ENCODE measurements at places on chromosomes 3 and 15. TPM values are rescaled to one million over a fixed set of nuclear protein-coding genes. Genes with fewer than 3 reads are reported as not detected.

DNA sequence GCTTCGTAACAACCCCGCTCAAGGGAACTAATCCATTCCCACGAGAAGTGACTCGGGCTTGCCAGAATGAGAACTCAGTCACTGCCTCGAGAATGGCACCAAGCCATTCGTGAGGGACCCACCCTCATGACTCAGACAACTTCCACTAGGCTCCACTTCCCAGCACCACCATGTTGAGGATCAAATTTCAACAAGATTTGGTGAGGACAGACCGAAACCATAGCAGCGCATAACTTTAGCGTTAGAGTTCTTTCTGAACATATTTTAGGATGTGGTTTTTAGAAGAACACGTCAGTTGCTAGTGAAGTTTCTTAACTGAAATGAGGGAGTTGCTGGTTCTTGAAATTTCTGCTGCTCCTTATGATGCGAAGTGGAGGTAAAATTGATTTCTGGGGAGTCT lies 13.5 kb downstream of the PTPRG start:
- DNase-seq, result no peak

DNA sequence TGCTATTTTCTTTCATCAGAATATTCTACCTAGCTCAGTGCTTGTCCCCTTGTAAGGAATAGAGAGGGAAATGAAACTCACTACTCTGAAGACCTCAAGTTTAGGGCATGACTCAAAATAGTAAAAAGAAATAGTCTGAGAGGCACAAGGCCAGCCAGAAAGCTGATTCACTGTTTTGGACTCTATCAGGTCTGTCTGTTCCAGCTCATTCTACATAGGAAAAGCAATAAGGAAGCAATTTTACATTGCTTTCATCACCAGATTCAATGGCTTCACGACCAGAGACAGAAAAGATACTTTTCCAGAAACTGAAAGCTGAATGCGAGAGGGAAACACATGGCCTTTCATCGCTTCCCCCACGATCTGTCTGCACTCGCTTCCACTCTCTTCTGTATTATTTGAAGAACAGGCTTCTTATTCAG lies 276.0 kb downstream of the GBE1 start:
- no peak for DNase-seq

- DNase-seq, result no peak
These were observed 48.6 kb upstream of the FLNB start for GRCh38 chr3:57959423-57960173.

GRCh38 chr3:141575879-141576743 lies 89.3 kb downstream of the RASA2 start:
- DNase-seq, result no peak

- no peak for DNase-seq
These were observed 415.8 kb upstream of the GOLIM4 start for GRCh38 chr3:168511428-168512014.

DNA sequence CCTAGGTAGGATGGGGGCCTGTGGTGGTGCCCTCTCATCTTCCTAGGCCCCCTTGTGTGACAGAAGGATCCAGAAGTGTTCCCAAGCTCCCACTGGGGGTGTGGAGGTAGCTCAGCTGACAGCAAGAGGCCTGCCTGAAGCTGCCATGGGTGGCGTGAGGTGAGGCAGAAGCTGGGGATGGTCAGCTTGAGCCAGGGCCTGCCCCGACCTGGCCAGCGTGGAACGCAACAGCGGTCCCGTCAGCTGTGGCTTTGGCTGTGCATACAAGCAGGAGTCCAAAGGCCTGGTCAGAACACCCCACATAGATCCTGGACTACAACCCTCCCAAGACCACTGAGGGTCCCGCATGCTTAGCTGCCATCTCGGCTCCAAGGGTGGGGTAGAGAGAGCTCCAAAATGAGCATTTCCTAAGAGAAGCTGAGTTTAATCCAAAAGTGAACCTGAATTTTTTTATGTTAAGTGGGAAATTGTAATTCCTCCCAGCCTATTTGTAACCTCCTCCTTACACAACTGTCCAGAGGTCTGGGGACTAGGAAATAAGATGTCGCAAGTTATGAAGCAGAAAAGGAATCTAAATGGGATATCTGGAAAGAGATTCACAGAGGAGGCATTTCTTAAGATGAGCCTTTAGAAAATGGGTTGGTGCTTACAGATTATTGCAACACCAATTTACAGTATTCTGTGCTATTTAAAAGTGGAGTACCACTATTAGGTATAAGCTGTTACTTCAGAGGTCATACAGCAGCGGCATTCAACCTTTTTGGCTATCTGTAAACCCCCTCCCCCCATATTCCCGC lies 9.9 kb upstream of the PLA2G4D start:
- no peak for DNase-seq

GRCh38 chr3:121661376-121661775 lies 673 bp upstream of the HCLS1 start:
- DNase-seq, result no peak

DNA sequence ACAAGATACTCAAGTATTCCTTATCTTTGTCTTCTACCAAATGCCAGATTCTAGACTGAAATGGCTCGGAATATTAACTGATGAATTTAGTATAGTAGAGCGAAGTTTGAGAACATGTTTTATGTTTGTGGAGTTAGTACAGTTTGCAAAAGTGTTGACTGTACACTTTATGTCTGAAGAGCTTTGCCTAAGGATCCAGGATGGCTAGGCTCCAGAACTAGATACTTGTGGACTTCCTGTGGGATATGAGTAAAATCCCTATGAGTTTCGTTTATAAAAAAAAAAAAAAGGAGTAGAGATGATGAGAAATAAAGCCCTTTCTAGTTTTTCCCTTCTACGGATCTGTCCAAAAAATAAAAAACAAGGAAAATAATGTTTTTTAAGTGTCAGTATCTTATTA lies 96.7 kb downstream of the TP63 start:
- no peak for DNase-seq

- DNase-seq, result no peak
These were observed 36.2 kb downstream of the SEMA5B start for GRCh38 chr3:122991236-122991985.

DNA sequence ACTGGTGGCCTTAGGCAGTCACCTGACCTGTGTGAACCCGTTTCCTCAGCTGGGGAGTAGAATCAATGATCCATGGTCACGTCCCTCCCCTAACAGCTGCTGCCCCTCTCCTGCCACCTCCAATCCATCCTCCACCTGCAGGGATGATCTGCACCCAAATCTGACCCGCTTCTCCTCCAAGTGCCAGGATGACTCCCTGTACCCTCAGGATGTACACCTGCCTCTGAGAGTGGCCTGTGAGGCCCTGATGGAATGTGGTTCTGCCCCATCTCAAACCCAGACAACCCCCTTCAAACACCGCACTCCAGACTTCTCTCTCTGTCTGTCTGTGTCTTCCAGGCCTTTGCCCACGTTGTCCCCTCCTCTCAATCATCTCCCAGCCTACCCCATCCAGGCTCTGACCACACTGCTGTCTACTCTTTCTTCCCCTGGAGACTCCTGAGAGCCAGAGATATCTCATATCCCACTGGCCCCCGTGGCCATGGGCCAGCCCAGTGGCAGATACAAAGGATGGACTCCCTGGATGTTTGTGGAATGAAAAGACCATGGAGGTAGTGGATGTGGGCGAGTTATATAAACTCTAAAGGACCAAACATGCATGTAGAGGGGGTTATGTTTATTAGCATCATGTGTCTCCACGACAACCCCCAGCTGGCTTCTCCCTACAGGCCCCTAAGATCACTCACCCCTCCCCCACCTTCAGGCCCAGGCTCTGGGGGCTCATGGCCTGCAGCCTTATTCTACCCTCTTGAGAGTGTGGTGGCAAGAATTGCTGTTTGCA lies 84.9 kb downstream of the SMAD6 start:
- no peak for DNase-seq

- no peak for DNase-seq
These were observed 146.2 kb upstream of the NR2F2 start for GRCh38 chr15:96184297-96184696.

GRCh38 chr3:149575961-149576564 lies 81.8 kb downstream of the WWTR1 start:
- DNase-seq, result no peak

DNA sequence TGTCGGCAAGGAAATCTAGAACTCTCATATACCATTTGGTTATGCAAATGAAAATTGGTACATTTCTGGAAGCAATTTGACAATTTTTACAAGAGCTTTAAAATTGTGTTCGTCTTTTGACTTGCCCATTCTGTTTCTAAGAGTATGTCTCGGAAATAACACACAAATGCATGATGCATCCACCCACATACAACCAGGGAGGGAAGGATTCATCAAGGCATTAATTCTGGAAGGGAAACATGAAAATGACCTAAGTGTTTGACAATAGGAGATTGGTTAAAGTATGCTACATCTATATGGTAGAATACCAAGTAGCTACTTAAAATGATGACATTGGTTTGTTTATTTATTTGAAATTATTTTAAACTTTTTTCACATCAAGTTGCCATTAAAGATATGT lies 58.6 kb downstream of the PIAS1 start:
- no peak for DNase-seq

- no peak for DNase-seq
These were observed 161.9 kb downstream of the STAC start for GRCh38 chr3:36542186-36542585.

DNA sequence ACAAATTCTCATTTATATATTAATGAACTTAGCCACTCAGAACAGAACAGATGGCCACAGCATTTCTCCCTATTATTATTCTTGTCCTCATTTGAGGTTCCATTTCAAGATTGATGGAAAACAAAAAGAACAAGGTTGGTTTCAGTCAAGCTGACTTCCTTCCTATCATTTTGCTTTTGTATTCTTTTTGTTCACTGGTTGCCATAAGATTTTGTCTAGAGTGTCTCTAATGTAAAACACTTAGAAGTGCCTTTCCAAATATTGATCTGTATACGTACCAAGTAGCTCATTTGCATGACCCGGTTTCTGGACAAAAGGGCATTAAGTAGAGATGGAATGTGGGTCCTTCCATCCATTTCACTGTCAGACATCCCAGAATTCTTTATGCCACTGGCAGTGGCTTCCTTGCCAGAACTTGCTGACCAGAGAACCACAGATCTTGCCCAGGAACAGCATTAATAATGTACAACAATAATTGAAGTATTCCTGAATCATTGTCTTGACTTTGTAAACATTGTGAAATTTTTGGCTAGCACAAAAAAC lies 63.8 kb downstream of the PEX5L start:
- DNase-seq, result no peak

GRCh38 chr3:55487381-55488241 lies 505 bp upstream of the WNT5A start:
- DNase-seq, result no peak

DNA sequence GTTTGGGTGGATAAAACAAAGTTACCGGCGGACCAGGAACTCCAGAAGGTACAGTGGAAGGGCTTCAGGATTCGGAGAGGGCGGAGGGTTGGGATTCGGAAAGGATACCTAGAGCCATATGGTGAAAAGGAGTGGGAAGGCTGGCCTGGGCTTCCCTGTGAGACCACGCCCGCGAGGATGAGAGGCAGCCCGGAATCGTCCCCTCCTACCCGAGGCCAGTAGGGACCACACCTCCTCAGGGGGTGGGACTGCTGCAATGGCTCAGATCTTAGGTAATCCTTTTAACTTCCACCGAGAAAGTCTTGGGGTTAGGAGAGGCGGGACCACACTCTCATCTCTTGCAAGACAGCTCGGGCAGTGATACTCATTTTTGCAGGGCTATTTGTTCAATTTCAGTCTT lies 511.3 kb downstream of the OCA2 start:
- no peak for DNase-seq

DNA sequence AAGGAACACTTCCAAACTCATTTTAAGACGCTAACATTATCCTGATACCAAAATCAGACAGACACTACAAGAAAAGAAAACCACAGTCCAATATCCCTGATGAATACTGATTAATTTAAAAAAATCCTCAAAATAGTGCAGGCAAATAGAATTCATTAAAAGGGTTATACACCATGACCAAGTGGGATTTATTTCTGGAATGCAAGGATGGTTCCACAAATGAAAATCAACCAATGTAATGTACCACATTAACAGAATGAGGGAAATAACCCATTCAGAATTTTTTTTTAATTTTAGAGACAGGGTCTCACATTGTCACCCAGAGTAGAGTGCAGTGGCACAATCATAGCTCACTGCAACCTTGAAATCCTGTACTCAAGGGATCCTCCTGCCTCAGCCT lies 17.3 kb upstream of the AP4E1 start:
- DNase-seq, result no peak

DNA sequence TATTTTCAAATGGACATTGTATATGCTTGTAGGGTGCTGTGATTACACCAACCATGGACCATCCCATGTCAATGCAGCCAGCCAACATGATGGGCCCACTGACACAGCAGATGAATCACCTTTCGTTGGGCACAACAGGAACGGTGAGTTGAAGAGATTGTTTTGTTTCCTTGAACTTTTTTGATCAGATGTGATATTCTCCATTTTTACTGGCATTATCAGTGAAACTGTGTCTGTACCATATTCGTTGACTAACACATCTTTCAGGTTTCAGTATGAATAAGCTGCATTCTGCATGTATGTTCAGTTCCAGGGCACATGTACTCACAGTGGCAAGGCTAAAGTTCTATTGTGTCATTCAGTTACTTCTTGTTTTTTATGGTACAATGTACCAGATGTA lies 655.2 kb downstream of the RBMS3 start:
- DNase-seq, result no peak

GRCh38 chr3:12363397-12364195 lies 74.7 kb downstream of the PPARG start:
- no peak for DNase-seq

GRCh38 chr3:9778143-9779074 lies 8.7 kb upstream of the CAMK1 start:
- no peak for DNase-seq

DNA sequence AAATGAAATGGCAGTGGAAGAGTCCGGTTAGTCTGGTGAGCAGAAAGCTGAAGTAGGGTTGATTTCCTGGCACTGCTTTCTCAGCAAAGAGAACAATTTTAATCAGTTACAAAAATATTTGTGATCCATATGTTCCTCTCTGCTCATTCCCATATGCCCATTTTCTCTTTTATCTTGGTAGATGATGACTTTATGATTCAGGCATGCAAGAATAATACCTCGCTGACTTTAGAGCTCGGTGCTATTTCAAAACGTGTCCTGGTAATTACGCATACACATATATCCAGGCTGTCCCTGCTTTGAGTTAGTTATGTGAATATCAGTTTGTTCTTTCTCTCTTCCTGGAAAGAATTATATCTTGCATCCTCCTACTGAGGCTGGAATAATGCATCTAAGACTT lies 38.5 kb downstream of the ARPP21 start:
- no peak for DNase-seq

The CEP19 gene
- 10.6 TPM for total RNA-seq

The GOLGA6L4 gene
- total RNA-seq, result 2.4 TPM

The COL8A1 gene
- 1.6 TPM for total RNA-seq

The GPR160 gene
- 2.9 TPM for total RNA-seq

The ZNF660 gene
- total RNA-seq, result 11.8 TPM

The CCRL2 gene
- total RNA-seq, result 0.41 TPM

The GOLGB1 gene
- 42.4 TPM for total RNA-seq

The PRTG gene
- 2.4 TPM for total RNA-seq

The BFSP2 gene
- not detected for total RNA-seq

The HHLA2 gene
- not detected for total RNA-seq

The TASOR gene
- 187 TPM for total RNA-seq

The EPHA6 gene
- total RNA-seq, result 64.8 TPM

The MASP1 gene
- total RNA-seq, result 22.8 TPM

The CD96 gene
- not detected for total RNA-seq

All from frontal cortex (tissue), 4 donors.